ENCODE measurements at places on chromosomes 7 and 10.
A peak's percentile ranks its signal among the peaks of the same experiment; 100 is the strongest.

DNA sequence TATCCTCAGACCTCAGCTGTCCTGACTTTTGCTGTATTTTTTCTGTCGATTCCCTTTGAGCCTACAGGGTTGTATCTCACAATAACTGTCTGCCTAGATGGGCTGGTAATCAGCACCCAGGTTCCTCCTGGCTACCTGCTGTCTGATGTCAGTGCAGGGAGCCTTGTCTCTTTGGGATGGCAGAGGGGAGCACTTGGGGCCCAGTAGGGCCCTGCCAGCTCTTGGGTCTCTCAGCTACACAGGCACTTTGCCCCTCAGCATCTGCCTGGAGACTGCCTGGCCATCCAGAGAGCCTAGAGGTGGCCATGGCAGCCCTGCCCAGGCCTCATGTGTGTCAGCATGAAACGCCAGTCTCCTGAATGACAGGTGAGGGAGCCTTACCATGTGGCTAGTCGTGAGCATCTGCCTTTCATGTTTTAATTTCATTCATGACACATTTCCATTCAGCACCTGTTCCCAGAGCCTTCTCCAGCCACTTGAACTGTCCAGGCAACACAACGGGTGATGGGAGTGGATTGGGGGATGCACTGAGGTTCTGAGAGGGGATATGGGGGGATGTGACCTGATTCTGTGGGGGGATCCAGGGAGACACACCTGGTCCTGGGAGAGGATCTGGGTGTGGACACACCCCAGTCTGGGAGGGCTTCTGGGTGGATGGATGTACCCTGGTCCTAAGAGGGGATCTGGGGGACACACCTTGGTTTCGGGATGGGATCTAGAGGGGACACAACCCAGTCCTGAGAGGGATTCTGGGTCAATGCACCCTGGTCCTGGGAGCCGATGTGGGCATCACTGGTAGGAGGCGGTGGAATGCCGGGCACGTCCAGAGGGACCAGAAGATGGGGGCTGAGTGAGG is 21.9 kb downstream of the ADCY1 start:
- H3K27me3 ChIP-seq: peaks cover 7% of the 10 kb centered on the region
- H3K4me1 ChIP-seq: no peaks in the 10 kb centered on the region
- DNase-seq: peak; percentile 15
- no peak overlapping the region for H3K27ac ChIP-seq

- H3K36me3 ChIP-seq: peaks cover 12% of the 10 kb centered on the region
- H3K27ac ChIP-seq: no peak overlapping the region
- H3K27me3 ChIP-seq: peaks cover 3% of the 10 kb centered on the region
- no peak for DNase-seq
- H3K4me1 ChIP-seq: peaks cover 5% of the 10 kb centered on the region
- no peak overlapping the region for H3K4me3 ChIP-seq
Measured at GRCh38 chr10:46239247-46239646, 47.5 kb upstream of the ANTXRL start.

DNA sequence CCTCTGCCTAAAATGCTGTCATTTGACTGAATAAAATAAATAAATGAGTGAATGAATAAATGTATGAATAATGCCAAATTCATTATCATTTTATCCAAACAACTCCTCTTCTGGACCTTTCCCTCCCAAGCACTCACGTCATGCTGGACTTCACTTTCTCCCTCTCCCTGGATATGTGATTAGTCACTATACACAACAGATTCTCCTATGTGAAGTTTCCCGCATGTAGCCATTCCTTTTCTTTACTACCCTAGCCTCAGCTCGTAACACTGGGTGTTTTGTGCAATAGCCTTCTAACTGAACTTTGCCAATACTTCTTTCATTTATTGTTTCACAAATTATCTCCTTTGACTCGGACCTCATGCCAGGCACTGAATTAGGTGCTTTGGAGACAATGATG is 87.6 kb upstream of the IL6 start:
- peaks cover 8% of the 10 kb centered on the region for H3K27me3 ChIP-seq
- peaks cover 47% of the 10 kb centered on the region for H3K36me3 ChIP-seq
- H3K4me1 ChIP-seq: peaks cover 28% of the 10 kb centered on the region
- peak overlapping the region; percentile 64 for H3K4me3 ChIP-seq

DNA sequence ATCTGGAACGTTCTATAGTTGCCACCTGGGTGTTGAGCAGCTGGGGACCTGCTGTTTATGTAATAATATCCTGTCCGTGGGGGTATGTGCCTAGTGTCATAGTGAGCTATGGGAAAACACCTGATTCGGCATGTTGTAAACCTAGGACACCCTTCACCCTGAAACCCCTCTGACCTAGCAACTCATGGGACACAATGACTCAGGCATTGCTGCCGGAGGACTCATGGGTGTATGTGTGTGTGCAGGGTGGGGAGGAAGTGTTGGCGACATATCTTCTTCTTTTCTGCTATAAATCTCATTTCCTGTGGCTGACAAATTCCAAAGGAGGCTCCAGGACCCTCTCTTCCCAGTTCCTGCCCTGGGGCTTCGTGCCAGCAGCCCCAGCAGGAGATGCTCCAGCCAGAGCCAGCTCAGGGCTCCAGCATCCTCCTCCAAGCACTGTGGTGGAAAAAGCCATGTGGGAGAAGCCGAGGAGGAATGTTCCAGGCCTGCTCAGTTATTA is 77.0 kb upstream of the PODXL start:
- no peak overlapping the region for H3K27ac ChIP-seq
- no peak for DNase-seq
- no peak overlapping the region for H3K4me3 ChIP-seq
- H3K4me1 ChIP-seq: no peaks in the 10 kb centered on the region
- no peaks in the 10 kb centered on the region for H3K36me3 ChIP-seq

DNA sequence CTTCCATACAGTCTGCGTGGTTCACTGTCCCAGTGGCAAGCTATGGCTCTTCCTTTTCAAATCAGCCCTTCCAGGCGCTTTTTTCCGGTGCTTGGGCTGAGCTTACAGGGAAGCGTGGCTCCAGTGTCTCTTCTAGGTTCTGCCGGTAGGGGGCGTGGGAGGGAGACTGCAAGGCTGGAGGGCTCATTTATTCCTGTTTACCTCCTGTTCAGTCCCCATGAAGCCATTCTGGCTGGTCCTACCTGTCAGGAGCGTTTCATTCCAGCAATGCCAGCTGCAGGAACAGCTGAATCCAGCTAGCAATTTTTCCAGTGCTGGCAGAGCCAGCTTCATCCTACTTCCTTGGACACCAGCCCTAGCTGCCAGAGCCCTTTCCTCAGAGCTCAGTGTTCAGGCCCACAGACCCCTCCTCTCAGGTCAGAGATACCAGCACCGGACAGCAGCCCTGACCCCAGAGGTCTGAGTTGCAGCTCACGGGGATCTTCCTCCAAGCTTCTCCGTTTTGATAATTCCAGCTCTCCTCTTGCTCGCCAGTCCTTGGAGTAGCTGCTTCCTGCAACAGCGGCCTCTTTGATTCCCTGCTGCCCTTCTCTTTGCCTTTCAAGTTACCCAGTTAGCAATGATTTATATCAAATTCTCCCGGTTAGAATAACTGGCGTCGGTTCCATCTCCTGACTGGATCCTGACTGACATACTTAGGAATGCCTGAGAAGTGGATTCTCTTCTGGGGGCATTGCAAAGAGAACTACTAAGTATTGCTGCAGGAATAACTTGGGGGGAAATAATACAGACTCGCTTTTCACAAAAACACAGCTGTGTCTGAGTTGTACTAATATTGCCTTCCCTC is 129.8 kb downstream of the FRMD4A start:
- no peak for DNase-seq
- no peak overlapping the region for H3K27ac ChIP-seq
- H3K36me3 ChIP-seq: no peaks in the 10 kb centered on the region
- H3K4me1 ChIP-seq: no peaks in the 10 kb centered on the region
